ENCODE measurements at places on chromosomes 4 and X. TPM values are rescaled to one million over a fixed set of nuclear protein-coding genes. Genes with fewer than 3 reads are reported as not detected.

EDA2R gene
- total RNA-seq, result 1.7 TPM

KIAA1210 gene
- total RNA-seq, result 0.69 TPM

UGT2B10 gene
- not detected for total RNA-seq

CWH43 gene
- 5.0 TPM for total RNA-seq

RAB33A gene
- 2.5 TPM for total RNA-seq

CXCL10 gene
- 7.6 TPM for total RNA-seq

GLOD5 gene
- total RNA-seq, result not detected

SLC9A7 gene
- 4.1 TPM for total RNA-seq

GPC3 gene
- total RNA-seq, result 192 TPM

DCAF8L1 gene
- total RNA-seq, result not detected

CDK16 gene
- 49.1 TPM for total RNA-seq
